ENCODE measurements at places on chromosomes 12 and 14.

DNA sequence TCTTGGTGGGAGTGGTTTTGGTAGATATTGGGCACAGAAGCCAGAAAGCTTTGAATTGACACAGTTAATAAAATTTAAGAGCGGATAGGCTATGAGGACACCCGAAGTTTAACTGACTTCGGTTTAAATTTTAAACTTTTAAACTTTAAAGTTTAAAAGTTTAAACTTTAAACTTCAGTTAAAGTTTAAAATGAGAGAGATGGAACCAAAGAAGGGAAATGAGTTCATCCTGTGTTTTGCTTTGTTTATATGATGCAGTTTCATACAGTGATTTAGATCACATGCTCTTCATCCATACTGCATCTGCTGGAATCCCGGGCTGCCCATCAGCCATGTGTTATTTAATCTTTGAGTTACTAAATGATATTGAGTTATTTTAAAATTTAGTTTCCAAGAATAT lies 27.2 kb upstream of the LRRK2 start:
- DNase-seq: no peak

GRCh38 chr12:93664573-93665138 lies 12.5 kb upstream of the CRADD start:
- DNase-seq: no peak

GRCh38 chr12:26451763-26452162 lies 256.4 kb downstream of the SSPN start:
- no peak for DNase-seq

DNA sequence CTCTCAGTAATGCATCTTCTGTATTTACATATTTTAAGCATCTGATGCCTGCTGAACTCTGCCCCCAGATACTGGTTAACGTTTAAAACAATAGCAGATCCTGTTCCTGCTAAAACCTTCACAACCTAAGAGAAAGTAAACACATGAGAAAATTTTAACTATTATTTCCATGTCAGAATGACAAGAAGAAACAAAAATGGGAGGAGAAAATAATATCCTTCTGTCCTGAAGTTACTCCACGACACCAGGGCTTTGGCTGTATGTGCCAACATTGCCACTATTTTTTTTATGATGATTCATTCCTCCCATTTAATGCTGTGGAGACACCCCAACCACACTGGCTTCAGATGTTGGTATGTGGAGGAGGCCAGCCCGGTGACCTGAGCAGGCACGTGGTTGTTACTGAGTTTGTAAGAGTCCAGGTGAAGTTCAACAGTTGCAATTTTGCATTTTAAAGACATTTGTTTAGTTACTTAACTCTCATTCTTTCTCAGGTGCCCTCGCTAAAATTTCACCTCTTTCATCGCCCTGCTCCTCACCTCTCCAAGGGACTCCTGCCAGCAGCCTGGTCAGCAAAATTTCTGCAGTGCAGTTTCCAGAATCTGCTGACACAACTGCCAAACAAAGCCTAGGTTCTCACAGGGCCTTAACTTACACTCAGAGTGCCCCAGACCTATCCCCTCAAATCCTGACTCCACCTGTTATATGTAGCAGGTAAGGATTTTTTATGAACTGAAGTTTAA lies 65.5 kb upstream of the SLCO1C1 start:
- no peak for DNase-seq

GRCh38 chr12:3752741-3753486 lies at the start of gene CRACR2A:
Gene CRACR2A, minus strand, starts transcription at chr12:3753109. Its CDS starts 56,110 bp downstream, at chr12:3696999.
- DNase-seq: no peak

DNA sequence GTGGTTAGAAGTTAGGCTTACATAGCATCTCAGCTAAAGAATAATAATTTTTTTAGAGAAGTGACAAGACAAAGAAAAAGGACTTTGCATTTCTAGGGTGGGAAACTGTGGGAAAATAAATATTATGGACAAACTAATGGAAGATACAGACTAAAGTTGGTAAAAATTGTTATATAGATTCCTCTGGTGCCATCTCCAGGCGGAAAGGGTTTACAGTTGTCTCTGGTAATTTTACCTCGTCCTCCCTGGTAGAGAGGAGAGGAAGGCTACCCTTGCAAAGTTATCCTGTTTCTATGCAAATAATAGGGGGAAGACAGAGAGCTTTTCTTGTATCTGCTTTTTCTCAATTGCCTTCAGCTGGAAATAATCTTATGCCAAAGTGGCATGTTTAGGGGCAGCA lies 5.2 kb downstream of the OR11G2 start:
- DNase-seq: no peak

DNA sequence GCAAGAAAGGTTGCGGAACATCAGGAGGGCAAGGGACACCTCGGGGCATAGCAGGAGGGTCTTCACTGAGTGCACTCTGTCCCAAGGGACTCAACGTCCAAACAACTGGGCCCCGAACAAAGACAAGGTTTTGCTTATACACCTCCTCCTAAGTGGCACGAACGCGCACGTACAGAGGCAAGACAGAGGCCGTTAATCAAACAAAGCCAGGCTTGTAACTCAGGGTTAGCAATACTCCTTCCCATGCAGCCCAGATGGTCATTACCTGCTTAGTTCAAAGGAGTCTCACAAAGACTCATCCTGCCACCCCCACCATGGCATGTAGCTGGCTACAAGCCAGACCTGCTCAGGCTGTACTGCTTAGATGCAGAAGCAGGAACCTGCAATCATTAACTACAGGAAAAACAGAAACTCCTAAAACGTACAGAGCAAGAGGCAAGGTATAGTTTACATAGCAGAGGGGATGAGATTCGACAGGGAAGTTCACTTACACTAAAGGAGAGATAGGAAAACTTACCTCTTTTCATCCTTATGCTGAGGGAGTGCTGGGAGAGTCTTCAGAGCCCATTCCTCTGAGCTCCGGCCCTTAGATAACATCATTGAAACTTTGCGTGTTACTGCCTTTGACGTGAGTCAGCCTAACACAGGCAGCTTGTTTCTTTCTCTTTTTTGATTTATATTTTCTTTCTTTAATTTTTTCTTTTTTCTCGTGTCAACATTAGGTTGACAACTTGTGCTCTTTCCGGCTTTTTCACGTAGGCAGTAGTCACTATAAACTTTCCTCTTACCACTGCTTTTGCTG lies 1319.1 kb downstream of the TMEM121 start:
- no peak for DNase-seq

DNA sequence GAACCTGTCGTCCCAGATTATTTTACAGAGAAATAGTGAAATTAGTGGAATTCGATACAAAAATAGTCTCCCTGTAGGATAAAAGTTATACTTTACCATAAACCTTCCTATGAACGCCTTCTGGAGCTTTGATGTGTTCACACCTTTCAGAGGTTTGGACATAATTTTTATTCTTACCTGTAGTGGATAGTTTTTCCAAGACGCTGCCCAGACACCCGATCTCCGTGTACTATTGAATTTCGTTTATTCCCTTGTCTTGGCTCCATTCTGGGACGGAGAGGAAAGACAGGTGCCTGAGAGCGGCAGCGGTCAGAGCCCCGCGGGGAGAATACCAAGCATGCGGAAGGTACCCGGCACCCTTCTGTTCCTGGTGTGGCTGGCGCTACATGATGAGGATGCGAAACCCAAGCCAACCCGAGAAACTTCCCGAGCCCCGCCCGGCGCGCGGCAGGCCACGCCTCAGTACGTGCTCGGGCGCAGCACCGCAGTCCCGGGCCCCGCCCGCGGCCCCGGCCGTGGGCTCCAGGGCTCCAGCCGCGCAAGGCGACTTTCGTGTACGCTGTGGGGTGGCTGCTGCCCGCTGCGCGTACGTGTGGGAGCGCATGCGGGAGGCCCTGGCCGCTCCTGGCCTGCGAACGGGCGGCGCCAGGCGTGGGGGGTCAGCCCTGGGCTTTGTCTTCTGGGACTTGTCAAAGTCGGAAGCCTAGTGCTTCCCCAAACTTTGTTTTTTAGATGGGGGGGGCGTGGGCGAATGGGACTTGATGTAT lies 11.3 kb upstream of the SNAPC1 start:
- DNase-seq: no peak

DNA sequence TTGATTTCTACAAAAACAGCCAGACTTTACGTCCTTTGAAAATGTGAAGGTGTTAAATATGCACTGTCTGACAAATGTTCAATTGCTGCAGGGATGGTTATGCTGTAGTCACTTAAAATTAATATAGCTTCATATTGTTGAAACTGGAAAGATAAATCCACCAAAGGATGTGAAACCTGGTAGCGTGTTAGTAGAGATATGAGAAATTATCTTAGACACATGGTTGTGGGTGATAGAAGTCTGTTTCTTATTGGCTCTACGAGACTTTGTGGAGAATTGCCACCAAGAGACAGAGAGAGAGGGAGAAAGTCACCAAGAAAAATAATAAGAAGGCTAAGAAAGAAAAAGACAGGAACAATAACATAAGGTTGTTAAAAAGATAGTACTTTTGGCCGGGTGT lies 2.6 kb upstream of the CAPRIN2 start:
- DNase-seq: no peak

DNA sequence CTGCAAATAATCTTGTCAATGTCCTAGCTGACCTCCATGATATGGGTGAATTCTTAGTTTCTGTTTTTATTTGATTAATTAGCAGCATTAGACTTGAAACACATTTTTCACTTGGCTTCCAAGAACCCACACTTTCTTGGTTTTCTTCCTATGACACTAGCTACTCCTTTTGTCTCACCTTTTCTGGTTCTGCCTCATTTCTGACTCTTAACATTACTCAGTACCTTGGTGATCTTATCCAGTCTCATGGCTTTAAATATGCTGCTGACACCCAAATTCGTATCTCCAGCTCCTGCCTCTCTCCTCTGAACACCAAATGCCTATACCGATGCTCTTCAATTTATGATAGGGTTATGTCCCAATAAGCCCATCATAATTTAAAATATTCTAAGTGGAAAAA lies 32.0 kb upstream of the SSTR1 start:
- no peak for DNase-seq

GRCh38 chr14:41558490-41558889 lies 48.2 kb upstream of the LRFN5 start:
- DNase-seq: no peak

DNA sequence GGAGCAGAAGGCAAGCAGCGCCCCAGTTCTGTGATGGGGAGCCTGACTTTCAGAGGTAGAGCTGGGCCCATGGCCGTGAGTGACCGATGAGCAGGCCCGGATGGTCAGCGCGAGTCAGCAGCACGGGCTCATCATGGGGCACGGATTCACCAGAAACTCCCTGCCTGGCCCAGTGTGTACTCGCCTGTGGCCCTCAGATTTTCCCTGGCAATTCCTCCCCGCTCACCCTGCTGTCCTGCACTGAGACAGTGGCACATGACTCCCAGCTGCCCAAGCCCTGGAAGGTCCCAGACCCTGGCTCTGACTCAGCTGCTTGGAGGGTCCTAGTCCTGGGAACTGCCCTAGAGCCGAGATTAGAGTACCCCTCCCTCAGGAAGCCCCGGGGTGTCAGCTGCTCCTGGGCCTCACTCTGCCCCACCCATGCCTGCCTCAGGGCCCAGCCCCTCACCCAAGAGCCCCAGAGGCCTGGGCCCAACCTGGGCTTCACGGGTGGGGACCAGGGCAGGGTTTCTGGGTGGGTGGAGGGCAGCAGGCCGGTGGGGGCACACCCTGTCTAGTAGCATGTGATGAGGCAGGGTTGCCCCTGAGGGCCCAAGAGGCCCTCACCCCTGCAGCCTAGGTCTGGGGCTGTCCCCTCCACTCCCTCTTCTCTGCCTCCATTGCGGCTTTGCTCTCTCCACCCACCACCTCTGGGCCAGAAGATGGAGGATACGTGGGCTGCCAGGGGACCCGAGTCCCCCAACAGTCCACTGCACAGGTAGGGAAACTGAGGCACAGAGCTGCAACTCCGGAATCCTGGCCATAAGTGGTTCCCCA lies 8.4 kb downstream of the TRMT61A start:
- DNase-seq: no peak

DNA sequence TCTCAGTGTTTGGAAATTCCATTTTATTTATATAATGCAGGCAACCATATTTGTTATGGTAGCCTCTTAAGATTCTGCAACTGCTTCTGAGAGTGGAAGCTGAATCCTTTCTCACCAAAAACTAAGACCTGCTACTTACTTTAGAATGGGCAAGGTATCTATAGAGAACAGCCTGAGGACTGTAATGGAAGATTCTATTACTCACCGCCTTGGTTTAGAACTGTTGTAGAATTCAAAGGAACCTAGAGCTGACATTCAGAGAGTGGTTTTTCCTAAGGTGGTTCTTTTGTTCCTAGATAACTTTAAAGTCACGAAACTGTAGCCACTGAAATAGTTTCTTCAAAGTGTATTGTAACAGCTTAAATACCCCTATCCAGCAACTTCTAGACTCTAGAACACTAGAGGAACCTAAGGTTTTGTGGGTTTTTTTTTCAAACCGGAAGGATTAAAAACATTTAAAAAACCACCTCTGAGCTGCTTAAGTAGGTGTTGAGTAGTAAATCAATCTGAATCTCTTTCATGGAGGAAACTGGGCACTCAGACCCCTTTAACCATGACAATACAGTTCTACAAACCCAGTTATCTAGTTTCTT lies 4.2 kb downstream of the TDP1 start:
- no peak for DNase-seq

DNA sequence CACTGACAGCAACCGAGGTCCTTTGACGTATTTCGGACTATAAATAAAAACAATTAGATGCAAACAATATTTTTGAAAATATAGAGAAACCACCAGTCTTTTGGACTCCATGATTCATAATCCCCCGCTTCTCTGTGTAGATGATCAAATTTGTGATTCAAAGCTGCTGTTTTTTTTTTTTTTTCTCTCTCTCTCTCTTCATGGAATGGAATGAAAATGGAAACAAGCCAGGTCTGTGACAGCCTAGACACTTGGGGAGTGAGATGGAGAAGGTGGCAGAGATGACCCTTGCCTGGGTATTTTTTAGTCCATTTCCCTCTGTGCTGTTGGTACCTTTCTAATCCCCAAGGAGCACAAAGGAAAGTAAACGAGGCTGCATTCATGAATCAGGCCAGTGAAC lies 248.5 kb downstream of the GLT1D1 start:
- DNase-seq: no peak

Data from NCI-H1048 (cell line).